ENCODE measurements at places on chromosomes 6 and 20.

- DNase-seq, result no peak
These were observed 130.1 kb downstream of the RNASET2 start for GRCh38 chr6:166826264-166826663.

GRCh38 chr6:46985943-46986342, 56.2 kb downstream of the ADGRF1 start:
- DNase-seq, result no peak

DNA sequence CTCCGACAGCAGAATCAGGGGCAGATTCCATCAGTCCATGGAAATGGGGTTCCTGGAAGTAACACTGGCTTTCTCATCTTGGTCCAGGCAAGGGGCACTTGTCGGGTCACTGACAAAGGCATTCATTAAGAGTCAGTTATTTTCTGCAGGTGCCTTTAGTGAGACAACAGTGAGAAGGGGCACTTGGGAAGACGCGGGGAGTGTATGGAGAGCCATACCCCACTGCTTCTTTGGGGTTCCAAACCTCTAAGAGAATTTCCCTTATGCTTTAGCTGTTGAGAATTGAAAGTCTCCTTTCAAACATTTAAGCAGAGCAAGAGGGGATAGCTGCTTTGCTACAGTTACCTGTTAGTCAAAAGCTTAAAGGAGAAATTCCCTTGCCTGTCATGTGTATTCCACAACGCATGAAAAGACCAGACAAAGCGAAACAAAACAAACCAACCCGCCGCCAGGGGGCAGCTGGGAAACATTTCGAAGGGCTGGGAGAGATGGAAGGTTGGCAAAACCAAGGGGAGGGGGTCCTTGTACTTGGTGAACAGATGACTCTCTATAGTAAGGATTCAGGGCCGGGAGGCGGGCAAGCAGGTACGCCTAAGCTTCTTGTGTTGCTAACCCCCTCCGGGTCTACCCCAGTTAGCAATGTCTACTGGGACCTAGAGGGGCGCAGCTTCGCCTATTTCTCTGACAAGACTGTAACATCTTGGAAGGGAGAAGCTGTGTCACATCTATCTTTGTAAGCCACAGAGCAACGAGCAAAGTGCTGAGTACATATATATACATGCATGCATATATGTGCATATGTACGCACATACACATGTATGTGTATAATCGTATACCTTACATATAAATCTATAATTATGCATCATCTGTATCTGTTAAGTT, 474.9 kb upstream of the AGPAT4 start:
- DNase-seq, result peak; percentile 4

DNA sequence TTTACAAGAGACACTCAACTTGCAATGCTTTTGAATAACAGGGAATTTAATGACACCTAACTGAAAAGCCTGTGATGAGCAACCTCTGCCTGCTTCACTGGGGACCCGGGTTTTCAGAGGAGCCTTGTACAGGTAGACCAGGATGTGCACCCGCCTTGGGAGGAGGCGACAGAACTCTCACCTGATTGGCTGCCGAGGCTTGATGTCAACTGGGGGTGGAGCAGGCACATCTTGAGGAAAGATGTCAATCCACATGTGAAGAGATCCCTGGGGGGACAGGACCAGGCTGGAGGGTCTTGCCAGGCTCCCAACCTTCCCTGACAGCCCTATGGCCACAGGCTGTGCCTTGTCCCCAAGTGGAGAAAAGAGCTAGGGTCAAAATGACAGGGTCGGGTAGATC, 19.8 kb downstream of the ERGIC3 start:
- DNase-seq, result no peak

DNA sequence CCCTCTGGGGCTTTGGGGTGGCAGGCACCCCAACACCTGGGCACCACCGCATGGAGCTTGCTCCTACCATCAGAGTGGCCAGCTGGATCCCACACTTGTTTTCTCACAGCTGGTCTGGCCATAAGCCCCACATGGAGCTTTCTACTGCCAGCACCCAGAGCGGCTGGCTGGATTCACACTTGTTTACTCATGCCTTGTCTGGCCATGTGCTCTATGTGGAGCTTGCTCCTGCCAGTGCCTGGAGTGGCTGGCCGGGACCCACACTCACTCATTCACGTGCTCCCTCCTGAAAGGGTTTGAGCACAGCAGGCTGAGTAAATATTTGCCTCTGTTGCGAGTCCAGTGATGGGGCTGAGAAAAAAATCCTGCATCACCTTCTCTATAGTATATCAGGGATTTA, 487.0 kb downstream of the CD109 start:
- no peak for DNase-seq

DNA sequence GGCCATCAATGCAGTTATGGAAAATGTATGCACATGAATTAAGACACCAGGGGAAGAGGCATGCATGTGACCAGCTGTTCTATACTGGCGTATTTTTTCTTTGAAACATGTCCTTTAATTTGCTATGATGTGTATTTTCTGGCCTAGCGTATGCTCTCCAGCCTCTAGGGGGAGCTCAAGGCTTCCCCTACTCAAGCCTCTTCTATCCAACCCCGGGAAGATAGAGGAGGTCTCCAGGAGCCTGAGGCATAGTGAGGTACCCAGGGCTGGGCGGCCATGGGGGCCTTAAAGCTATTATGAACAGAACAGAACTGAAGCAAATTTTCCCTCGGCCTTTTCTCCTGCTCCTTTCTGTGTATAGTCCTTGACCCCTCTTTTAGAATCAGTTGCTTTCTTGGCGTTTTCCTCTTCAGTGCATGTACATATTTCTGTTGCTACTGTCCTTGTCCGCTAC, 528.9 kb downstream of the MAFB start:
- peak; percentile 23 for DNase-seq

GRCh38 chr20:10943686-10944265, 270.0 kb upstream of the JAG1 start:
- no peak for DNase-seq

DNA sequence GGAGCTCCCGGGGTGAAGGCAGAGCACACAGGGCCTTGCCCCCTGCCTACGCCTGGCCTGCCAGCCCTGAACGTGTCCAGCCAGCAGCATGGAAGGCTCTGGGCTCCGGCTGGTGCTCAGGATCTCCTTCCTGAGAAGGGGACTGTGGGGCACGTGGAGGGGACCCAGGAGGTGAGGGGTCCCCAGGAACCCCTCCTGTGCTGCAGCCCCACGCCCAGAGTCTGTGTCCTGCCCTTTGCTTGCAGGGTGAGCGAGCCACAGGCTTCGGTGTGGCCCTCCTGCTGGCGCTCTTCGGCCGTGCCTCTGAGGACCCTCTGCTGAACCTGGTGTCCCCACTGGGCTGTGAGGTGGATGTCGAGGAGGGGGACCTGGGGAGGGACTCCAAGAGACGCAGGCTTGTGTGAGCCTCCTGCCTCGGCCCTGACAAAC, 22.3 kb downstream of the NPEPL1 start:
- DNase-seq, result no peak

DNA sequence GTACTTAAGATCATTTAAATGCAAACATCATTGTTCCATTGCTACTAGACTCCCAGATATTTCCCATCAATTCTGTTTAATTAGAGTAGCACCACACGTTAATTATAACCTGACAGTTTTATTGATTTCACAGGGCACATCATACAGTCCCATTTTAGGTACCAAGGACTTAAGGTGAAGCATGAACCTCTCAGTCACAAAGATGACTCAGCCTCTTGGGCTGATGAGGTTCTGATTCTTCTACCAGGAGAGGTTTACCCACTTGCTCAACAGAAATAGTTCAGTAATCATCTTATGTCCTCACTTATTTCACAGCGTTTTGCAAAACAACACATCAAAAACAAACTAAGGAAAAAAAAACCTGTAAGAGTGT, 98.5 kb downstream of the HIVEP2 start:
- DNase-seq, result no peak

GRCh38 chr6:135922174-135922573, 70.7 kb downstream of the PDE7B start:
- no peak for DNase-seq

- DNase-seq, result no peak
These were observed 50.6 kb downstream of the BPIFB1 start for GRCh38 chr20:33333616-33334015.

DNA sequence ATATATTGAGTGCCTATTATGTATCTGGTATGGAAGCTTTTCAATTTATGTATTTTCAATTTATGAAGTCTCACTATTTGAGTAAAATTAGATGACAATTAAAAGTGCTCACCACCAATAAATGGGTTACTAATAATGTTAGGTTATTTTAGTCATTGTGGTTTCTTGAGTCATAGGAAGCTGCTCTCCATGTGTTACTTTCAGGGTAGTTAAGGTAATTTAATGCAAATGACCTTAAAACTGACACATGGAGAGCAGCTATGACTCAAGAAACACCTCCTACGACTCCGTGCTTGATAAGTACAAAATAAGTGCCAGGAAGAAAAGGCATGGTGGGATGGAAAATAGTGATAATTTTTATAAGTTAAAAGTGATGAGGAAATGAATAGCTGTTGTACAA, 16.5 kb upstream of the TINAG start:
- no peak for DNase-seq

GRCh38 chr6:10684618-10685017, 9.8 kb downstream of the C6orf52 start:
- DNase-seq, result no peak

DNA sequence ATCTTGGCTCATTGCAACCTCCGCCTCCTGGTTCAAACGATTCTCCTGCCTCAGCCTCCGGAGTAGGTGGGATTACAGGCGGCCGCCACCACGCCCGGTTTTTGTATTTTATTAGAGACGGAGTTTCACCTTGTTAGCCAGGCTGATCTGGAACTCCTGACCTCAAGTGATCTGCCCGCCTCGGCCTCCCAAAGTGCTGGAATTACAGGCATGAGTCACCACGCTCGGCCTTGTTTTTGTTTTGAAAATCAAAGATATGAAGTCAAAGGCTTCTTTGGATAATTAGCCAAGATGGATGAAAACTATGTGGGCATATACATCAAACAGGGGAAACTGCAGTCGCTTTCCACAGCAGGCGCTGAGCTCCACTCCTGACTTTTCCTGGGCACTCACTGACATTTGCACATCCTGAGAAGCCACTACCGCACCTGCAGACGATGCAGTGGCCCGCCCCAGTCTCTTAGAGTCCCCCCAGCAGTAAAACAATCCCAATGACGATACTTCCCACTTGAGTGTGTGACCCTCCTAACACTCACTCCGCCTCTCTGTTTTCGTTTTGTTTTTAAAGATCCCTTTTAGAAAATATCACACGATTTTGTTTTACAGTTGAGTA, 44.1 kb downstream of the GJA1 start:
- DNase-seq, result no peak

- DNase-seq, result no peak
These were observed 119.4 kb upstream of the ARMC2 start for GRCh38 chr6:108728826-108729225.

GRCh38 chr6:13355043-13355945, 27.0 kb upstream of the TBC1D7 start:
- no peak for DNase-seq

- no peak for DNase-seq
These were observed at the start of gene IYD for GRCh38 chr6:150368762-150369161. TSS of gene IYD (plus strand) at chr6:150369012. CDS start at chr6:150369032, 20 bp downstream.

DNA sequence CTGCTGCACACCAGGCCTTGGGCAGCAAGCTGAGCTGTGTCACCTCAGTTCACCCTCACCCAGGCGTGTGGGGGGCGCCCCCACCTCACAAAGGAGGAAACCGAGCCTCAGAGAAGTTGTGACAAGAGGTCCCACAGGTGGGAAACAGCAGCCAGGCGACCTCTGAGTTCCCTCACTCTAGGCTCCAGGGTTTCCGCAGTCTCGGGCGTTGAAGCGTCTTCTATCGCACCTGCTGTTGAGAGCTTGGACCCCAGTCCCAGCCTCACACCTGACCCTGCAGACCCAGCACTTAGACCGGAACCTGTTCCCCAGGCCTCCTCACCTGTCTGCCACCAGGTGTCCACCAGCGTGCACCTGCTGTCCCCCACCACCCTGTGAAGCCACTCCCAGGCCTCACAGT, 22.3 kb upstream of the APMAP start:
- DNase-seq, result no peak

GRCh38 chr6:144234399-144234798, 50.7 kb upstream of the UTRN start:
- DNase-seq, result no peak

DNA sequence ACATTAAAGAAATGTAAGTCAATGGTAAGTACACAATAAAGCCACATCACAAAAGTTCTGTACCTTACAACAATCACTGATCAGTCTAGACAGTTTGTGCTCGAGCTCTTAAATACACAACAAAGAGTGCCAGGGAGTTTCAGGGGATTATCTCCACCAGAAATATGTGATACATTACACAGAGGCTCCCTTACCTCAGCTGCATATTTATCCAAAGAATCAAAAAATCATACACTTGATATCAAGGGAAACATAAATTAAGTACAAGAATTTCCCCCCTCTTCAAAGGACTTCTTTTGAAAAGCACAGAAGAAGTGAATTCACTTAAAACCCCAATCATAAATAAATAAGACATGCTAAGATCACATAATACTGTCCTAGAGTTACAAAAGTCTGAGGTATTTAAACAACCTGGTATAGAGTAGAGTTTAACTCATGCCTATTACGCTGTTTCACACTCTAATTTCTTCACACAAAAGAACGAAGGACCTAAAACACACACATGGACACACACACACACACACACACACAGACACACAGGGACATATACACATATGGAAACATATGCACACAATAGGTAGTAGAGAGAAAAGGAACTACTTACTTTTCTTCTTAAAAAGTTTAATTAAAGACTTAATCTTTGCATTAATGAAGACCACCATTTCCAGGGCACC, 528 bp downstream of the NHSL1 start:
- DNase-seq, result no peak

DNA sequence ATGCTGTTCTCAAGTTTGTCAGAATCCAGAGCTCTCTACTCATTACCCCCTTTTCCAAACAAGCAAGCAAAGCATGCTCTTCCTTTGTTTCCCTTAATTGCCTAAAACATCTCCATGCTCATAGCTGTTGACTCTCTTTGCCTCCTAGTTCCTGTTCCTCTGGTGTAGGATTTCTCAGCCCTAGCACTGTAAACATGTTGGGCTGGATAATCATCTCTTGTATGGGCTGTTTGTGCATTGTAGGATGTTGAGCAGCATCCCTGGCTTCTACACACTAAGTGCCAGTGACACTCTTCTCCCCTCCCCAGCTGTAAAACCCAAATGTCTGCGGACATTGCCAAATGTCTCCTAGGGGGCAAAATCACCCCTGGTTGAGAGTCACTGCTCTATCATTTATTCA, 14.0 kb downstream of the PPARD start:
- no peak for DNase-seq

DNA sequence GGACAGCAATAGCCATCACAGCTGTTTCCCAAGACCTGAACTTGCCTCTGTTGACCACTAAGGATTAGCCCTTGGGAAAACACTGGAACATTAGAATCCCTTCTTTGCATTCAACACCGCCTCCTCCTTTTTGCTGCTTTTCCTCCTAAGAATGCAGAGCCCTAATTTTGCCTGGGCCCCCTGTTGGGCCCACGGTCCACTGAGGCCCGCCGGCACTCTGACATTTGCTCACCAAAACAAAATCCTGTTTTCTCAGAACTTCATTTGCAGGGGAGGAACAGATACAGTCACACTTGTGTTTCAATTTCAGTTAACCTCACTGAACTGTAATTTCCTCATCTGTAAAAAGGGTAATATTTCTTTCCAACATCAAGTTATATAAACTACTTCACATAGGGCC, 116.0 kb upstream of the JARID2 start:
- no peak for DNase-seq

- DNase-seq, result no peak
These were observed 19.5 kb upstream of the MAS1 start for GRCh38 chr6:159871241-159871640.

All from NCI-H1930 (cell line).